Adrenal gland (tissue), 19 donors: ENCODE measurements at places on chromosomes 11 and 22.
A peak's percentile ranks its signal among the peaks of the same experiment; 100 is the strongest.

DNA sequence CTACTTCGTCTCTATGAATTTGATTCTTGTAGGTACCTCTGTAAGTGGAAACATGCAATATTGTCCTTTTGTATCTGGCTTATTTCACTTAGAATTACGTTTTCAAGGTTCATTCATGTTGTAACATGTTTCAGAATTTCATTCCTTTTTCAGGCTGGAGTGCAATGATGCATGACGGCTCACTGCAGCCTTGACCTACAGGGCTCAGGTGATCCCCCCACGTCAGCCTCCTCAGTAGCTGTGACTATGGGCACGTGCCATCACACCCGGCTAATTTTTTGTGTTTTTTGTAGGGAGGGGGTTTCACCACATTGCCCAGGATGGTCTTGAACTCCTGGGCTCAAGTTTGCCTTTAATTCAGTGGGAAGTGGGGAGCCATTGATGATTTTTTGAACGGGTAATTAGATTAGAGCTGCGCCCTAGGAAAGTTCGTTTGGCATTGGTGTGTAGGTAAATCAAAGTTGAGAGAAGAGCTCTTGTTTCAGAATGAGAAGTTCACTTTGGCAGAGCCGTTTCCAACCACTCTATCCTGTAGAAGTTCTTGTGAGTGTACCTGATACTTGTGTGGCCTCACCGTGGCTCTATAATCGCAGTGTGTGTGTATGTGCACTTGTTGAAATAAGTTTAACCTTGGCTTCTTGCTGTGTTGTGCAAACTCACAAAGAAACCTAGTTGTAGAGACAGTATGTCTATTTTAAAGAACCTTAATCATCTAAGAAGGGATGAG is 115.9 kb downstream of the NAV2 start:
- no peak for DNase-seq

DNA sequence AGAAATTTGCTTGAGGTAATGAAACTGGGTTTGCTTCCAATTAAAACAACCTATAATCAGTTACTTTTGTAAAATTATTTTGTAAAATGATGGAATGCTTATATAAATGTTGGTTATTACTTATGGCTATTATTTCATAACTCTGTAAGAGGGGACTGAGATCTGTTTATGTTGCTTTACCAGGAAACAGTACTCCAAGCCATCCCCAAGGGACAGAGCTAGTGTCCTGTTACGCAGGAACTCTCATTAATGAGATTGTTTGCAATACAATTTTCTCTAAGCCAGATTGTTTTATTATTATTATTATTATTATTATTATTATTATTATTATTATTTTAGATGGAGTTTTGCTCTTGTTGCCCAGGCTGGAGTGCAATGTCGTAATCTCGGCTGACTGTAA is 2.3 kb upstream of the NOX4 start:
- DNase-seq = no peak

DNA sequence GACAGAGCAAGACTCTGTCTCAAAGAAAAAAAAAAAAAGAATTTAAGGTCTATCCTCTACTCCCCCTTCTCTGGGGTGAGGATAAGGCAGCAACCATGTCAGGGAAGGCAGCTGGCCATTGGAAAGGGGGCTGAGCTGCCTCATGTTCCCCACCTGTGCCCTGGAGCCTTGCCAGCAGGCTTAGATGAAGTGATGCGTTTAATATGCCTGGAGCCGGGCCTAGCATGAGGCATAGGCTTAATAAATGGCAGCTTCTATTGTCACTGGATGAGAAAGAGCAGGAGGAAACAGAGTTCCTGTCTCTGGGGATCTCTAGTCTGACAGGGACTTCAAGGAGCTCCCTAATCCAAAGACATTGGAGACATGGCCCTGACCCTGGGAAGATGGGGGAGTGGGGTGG is 3.2 kb upstream of the KCNE3 start:
- DNase-seq = no peak

GRCh38 chr22:23244690-23245044 is 64.4 kb downstream of the BCR start:
- no peak for DNase-seq

- DNase-seq = no peak
These were observed 21.0 kb downstream of the MTMR3 start for GRCh38 chr22:29904020-29904419.

DNA sequence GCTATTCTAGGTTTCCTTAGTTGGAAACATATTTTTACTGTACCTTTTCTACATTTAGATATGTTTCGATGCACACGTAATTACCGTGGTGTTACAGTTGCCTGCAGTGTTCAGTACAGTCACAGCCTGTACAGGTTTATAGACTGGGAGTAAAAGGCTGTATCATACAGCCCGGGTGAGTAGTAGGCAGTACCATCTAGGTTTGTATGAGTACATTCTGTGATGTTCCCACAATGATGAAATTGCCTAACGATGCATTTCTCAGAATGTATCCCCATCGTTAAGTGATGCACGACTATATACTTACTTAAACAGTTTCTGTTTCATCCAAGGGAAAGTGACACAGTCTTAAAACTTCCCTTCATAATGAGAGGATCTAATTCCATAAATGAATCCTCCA is 13.1 kb upstream of the THY1 start:
- no peak for DNase-seq

GRCh38 chr11:65742353-65742752 is 21.8 kb upstream of the RNASEH2C start:
- no peak for DNase-seq

DNA sequence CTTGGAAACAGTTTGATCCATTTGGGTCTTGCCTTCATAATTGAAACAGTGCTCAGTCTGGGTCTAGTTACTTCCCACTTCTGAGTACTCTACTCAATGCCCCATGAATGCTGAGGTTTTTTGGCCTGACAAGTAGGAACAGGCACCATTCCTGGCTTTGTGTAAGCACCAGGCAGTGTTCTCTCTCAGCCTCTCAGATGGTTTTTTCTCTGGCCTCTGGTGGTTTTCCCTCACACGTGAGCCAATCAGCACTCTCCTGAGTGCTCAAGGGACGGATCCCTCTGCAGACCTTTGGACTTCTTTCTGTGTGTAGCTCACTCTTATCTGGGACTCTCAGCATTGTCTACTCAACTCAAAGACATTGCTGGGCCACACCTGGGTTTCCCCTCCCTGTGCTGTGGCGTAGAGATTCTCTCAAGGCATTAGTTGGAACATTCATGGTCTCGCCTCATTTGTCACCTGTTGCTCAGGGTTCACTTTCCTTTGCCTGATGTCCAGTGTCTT is 21.3 kb downstream of the SIK2 start:
- no peak for DNase-seq

GRCh38 chr11:106917973-106918372 is 100.3 kb downstream of the GUCY1A2 start:
- DNase-seq = no peak

- DNase-seq = peak; percentile 71
These were observed 30.0 kb downstream of the KIAA1671 start for GRCh38 chr22:24982301-24983056.

GRCh38 chr11:120131941-120132644 is 5.8 kb downstream of the TRIM29 start:
- peak; percentile 24 for DNase-seq

DNA sequence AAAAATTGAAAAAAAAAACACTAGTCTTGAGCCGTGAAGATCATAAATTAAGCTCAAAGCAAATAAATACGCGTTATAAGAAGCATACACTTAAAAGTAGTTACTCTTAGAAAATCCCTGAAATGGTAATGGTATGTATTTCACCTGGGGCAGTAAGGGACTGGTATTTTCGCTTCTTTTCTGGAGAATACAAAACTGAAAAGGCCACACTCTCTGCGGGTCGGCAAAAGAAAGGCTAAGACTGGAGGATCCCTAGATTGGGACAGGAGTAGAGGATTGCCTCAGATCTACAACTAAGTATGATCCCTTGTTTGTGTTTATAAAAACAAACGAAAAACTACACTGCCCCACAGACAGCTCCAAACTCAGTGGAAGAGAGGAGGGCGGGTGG is 617 bp downstream of the TSG101 start:
- no peak for DNase-seq

DNA sequence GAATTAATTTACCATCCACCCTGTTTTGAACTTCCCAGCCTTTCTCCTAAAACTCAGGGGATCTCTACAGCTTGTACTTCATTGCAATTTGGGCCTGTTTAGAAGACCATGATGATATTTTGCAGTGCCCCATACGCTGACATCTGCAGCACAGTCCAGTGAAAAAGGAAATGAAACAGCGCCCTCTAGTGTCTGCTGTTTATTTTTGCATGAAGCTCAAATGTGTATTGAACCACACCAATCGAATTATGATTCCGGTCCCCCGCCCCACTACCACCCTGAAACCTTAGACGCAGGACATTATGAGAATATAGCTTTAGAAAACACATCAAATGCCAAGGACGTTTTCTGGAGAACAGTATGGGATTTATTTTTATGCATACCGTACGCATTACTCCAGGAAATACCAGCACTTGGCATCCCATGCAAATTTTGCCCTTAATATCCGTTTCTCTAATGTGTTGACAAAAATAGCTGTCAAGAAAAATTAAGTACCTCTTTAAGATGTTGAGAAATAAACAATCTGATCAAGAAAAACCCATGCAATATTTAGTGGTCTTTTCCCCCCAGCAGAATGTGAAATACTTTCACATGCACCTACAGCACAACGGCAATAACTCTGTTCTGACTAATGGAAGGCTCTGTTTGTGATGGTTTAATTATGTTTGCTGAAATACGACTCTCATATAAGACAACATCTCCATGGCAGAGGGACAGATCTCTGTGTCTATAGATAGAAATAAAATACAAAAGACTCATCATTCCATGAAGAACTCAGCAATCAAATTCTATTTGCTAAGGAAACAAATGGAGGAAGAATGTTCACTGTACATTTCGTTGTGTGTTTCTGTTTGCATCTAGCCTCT is 93.9 kb downstream of the TECTA start:
- DNase-seq = peak; percentile 56

DNA sequence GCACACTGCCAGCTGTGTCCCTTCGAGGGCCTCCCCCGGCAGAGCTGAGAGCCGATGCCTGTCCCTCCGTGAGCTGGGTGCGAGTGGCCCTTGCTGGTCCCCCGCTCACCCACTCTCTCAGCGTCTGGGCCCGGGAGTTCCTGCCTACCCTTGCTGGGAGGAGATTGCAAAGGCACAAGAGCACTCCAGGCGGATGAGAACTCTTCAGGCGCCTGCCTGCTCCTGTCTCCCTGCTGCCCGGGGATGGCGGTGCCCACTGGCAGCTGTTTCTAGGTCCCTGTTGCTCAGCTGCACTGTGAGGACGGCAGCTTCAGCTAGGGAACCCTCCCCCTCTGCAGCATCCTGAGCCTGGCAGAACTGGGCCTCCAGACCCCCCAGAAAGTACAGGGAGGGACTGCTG is 61.1 kb downstream of the FLRT1 start:
- DNase-seq = no peak

- DNase-seq = peak; percentile 60
These were observed 1.5 kb downstream of the TBC1D10A start for GRCh38 chr22:30325065-30325720.

DNA sequence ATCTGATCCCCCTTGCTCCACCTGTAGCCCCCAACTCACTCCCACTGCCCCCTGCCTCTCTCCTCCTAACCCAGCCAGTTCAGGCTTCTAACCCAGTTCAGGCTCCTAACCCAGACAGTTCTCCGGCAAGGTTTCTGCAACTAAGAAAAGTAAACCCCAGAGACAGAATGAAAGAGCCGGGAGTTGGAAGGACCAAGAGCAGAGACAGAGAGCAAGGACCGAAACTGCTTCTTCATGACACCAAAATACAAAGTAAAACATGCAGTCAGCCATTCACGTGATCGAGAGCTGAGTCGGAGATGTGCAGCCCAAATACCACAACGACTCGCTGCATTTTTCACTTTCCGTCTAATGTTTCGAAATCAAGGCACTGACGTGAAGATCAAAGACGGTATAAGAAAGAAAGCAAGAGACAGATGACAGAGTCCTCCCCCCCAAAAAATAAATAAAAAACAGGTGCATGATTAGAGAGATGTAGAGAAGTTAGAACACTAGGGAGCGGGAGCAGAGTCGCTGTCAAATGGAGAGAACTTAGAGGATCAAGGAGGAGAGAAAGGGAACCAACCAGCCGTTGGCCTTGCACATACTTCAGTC is 884 bp downstream of the IL10RA start:
- DNase-seq = no peak

- DNase-seq = no peak
These were observed 3.3 kb upstream of the CHRDL2 start for GRCh38 chr11:74734559-74734925.

DNA sequence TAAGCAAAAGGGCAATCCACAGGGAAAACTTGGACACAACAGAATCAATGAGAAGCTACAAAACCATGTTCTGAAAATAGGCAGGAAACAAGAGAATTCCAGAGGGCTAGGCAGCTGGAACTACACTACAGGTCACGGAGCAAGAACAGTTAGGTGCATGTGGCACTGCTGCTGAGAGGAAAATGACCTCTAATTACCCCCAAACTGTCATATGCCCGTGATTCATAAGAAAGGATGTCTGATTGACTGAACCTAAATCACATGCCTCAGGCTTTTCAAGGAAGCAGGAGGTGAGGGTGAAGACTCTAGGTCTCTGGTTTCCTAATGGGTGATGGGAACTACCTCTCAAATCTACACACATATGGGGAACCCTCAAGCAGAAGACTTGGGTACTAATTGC is 17.9 kb upstream of the RRAS2 start:
- DNase-seq = no peak
